Omental fat pad (tissue), 4 donors: ENCODE measurements at places on chromosomes 13 and 19.
A peak's percentile ranks its signal among the peaks of the same experiment; 100 is the strongest.

- DNase-seq, result no peak
These were observed 159.0 kb upstream of the FNDC3A start for GRCh38 chr13:48816700-48817099.

- no peak for DNase-seq
These were observed 608 bp downstream of the CD70 start for GRCh38 chr19:6590258-6590826.

DNA sequence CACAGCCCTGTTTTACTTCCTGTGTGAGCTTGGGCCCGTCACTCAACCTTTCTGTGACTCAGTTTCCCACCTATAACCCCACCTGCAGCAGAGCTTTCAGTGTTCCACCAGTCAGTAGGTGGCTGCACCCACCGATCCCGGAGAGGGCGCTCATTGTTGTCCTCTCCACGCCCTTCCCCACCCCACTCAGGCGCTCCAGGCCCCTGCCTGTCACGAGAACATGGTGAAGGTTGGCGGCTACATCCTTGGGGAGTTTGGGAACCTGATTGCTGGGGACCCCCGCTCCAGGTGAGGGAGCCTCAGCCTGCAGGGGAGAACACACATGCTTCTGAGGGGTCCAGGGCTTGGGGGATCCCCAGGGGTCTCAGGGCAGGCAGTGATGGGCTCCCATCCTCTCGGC, 12.3 kb downstream of the FUZ start:
- DNase-seq, result no peak

- DNase-seq, result peak; percentile 41
These were observed at the start of gene LRG1 for GRCh38 chr19:4539693-4540581. Gene LRG1, minus strand, starts transcription at chr19:4540036. Its CDS starts 23 bp downstream, at chr19:4540013.

DNA sequence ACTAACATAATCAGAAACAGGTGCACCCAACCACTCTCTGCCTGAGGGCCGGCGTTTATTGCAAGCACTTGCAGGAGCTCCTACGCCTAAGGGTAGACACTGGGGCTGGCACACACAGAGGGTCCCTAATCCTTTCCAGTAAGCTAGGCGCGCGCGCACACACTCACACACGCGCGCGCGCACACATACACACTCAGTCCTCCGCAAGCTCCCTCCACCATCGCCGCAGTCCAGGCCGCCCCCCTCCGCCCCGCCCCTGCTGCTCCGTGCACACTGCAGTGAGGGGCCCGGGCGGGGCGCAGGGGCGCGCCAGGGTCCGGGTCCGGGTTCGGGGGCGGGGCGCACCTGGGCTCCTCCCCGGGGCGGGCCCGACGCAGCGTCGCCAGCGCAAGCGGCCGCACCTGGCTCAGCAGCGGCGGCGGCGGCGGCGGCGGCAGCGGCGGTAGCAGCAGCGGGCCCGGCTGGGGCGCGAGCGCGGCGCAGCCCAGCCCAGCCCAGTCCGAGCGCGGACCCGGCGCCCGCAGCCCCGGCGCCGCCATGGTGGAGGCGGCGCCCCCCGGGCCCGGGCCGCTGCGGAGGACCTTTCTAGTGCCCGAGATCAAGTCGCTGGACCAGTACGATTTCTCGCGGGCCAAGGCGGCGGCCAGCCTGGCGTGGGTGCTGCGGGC, at the start of gene CAMSAP3:
CAMSAP3 (plus strand) TSS at position 398 of the 668 bp plus-strand sequence; CDS start at position 538, 140 bp downstream.
- DNase-seq, result no peak

DNA sequence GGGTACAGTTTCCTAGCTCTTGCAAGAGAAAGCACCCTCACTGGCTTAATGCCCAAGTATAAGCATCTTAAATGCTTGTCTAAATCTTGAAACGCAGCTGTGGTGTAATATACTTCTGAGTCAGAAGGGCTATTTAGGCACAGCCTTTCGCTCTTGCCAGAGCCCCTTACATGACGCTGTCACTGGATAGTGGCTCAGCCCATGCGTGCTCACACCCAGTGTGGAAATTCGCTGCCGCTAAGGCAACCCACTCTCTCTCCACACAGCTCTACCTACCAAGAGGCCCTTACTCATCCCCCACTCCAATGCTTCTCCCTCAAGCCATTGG, 24.0 kb downstream of the UQCRFS1 start:
- DNase-seq, result no peak

GRCh38 chr13:95387733-95388207, 86.5 kb upstream of the ABCC4 start:
- no peak for DNase-seq

DNA sequence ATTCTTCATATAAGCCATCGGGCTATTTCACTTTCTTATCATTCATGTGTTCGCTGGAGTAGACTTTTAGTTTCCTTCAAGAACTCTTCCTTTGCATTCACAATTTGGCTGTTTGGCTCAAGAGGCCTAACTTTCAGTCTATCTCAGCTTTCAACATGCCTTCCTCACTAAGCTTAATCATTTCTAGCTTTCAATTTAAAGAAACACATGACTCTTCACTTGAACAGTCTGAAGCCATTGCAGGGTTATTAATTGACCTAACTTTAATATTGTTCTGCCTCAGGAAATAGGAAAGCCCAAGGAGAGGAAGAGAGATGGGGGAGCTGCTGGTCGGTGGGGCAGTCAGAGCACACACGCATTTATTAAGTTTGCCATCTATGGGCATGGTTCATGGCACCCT, 158.1 kb downstream of the SUCLA2 start:
- DNase-seq, result no peak

DNA sequence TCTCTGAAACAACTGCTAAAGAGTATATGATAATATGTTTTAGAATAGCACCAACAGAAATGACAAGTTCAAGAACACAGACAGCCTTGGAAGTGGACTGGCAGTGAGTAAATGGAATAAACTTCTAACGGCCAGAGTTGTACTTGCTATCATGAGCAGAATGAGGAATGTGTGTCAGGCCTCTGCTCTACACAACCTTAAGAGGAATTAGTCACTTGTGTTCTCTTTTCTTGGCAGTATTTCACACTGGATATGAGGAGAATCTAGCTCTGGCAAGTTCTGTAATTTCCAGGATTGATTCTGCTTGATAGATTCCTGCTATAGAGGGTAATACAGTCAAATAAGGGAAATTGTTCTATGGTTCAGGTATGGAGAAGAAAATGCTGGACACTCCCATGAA, 757.3 kb downstream of the EFNB2 start:
- no peak for DNase-seq

GRCh38 chr13:23628765-23629565, 58.8 kb downstream of the TNFRSF19 start:
- no peak for DNase-seq

DNA sequence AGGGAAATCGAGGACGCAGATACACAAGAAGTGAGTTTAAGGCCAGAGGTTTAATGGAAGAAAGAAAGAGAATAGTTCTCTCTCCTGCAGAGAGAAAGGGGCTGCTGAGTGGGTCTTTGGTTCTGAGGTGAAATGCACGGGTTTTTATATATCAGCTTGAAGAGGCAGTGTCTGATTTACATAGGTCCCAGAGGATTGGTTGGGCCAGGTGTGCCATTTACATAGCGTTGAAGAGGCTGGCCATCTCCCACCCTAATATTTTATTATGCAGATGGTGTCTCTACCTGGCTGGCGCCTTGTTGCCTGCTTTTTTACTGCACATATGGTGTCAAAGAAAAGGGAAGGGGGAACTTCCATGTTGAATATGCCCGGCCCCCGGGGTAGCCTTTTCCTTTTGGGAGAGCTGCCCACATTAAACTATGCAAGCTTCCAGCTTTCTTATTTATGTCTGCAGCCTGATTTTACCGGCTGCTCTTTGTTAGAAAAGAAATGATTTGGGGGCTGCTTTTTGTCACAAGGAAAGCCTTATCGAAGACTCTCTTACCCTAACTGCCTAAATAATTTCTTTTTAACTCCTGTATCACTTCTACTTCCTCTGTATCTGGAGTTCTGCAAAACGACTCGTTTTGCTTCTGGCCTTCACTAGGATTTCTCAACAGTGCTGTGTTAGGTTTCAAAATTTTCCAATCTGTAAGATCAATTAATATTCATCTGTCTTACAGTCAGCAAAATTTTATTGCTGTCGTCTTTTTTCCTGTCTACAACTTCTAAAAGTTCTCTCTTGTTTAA, 268.5 kb downstream of the B3GLCT start:
- DNase-seq, result no peak

DNA sequence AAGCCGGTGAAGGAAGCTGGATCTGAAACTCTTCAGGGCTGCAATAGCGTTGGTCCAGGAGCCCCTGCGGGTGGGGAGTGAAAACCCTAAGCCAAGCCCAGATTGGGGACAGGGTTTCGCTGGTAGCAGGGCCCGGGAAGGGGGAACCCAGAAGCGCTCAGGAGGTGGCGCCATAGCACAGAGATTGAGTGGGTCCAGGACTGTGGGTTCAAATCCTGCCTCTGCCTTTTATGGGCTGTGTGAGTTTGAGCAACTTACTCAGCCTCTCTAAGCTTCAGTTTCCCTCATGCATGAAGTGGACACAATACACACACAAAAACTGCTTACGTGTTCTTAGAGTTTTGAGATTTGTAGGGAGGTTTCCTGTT, 8.3 kb upstream of the SYCN start:
- DNase-seq, result no peak

GRCh38 chr13:103883164-103883563, 816.9 kb upstream of the SLC10A2 start:
- peak; percentile 78 for DNase-seq

DNA sequence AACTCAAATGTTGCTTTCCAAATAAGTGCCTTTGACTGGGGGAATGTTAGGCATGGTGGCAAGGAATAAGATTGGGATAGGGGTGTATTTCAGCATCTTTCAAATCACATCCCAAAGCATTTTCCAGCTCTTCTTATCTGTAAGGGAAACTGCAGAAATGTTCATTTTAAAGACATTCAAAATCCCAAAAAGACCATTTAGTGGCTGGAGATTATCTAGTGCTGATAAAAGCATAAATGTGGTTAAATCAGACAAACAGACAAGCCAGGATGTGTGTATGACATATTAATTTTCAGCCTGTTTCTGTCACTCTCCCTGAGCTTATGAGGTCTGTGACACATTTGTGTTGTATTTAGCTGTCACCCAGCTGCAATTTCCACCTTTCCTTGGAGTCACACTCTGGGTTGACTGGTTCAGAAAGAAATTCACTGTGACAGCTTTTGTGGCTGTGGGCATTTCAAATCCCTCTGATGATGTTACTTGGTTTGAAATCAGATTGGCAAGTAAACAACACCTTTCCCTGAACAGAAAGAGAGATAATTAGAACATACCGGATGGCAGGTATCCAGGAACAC, 69.7 kb upstream of the SIAH3 start:
- no peak for DNase-seq

- no peak for DNase-seq
These were observed 27.3 kb downstream of the RUBCNL start for GRCh38 chr13:46359714-46360113.

- DNase-seq, result no peak
These were observed 375.4 kb upstream of the ZNF507 start for GRCh38 chr19:31970027-31970461.

GRCh38 chr13:43551897-43552456, 234.8 kb downstream of the ENOX1 start:
- no peak for DNase-seq

DNA sequence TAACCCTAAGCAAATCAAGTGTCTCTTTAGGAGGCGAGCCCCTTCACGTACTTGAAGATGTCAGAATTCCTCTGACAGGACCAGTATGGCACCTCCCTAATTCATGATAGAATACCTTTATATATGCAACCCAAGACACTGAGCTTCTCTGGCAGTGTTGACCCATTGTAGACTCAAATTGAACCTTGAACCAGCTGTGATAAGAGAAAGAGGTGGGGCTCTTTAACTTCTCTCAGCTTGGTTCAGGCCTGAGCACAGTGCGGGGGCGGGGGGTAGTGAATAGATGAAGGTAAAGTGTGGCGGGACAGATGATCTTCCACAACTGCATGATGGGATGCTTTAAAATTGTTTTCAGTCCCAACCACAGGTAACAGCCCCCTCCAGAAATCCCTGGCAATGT, 12.1 kb downstream of the MBNL2 start:
- DNase-seq, result no peak

DNA sequence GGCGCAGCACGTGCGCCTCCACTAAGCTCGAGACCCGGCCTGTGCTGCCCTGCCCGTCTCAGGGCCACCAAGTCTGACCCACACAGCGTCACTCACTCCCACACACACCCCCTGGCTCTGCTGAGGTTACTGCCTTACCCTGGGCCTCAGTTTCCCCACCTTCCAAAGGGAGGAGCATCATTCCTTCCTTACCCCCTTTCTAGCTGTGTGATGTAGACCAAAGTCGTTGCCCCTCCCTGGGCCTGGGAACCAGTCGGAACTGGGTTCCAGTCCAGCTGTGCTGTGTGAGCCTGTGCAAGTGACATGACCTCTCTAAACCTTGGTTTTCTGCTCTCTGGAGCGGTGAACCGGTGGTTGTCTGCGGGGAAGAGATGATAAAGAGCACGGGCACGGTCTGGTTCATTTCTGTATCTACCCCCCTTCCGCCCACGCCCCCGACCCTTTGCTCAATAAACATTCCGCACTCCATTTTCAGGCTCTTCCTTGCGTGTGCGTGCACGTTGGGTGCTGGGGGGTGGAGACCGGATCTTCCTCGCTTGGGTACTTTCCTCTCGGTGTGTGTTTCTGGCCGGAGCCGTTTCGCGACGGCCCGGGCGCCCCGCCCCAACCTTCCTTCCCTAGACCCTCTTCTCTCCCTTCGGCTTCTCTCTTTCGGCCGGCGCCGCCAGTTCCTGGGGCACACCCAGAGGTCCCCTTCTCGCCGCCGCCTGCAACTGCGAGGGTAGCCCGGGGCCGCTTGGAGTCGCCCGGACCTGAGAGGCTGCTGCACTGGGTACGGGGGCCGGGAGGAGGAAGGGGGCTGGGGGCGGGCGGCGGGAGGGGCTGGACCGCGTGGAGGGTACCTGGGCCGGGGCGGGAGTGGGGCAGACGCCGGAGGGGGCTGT, at the start of gene ZNF581:
ZNF581 (plus strand) TSS at position 647 of the 884 bp plus-strand sequence. CDS start 923 bp downstream, outside the sequence.
- DNase-seq, result no peak

GRCh38 chr19:52993342-52994178, 20.2 kb upstream of the ERVV-1 start:
- peak; percentile 55 for DNase-seq

GRCh38 chr13:24694907-24695306, 14.7 kb downstream of the ATP12A start:
- no peak for DNase-seq

GRCh38 chr13:79191501-79191900, 214.6 kb downstream of the RBM26 start:
- DNase-seq, result no peak

- no peak for DNase-seq
These were observed 2.0 kb downstream of the GPI start for GRCh38 chr19:34366738-34367623.

GRCh38 chr13:107301724-107302374, 733.9 kb upstream of the ARGLU1 start:
- no peak for DNase-seq

DNA sequence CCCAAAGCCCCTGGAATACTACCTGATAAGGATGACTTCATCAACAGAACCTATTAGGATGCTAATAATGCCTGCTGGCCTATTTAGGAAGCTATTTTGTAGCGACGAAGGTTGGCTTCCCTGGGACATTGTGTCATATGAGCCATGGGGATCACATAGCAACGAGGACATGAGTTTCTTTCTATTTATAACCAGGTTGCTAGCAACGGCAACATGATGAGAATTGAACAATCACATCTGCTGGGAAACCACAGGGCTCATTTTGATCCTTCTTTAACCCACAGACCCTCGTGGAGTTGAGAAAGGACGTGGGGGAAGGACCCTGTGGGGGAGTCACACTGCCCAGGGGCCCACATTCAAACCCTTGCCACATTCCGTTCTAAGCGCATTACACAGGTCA, 172.2 kb downstream of the COL4A1 start:
- DNase-seq, result no peak

- no peak for DNase-seq
These were observed 6.6 kb downstream of the PEPD start for GRCh38 chr19:33514885-33515551.
